Activated CD4-positive, alpha-beta T cell treated with anti-CD3 and anti-CD28 coated beads, Interleukin-2, amount 10 ng/mL, durations not matched to agents 7 days and 5 days (primary cell): ENCODE measurements at places on chromosomes 2 and 18. TPM values are rescaled to one million over a fixed set of nuclear protein-coding genes. Genes with fewer than 3 reads are reported as not detected.

The SPATA3 gene
- total RNA-seq, result not detected

The POLE4 gene
- total RNA-seq, result 35.5 TPM

DNA sequence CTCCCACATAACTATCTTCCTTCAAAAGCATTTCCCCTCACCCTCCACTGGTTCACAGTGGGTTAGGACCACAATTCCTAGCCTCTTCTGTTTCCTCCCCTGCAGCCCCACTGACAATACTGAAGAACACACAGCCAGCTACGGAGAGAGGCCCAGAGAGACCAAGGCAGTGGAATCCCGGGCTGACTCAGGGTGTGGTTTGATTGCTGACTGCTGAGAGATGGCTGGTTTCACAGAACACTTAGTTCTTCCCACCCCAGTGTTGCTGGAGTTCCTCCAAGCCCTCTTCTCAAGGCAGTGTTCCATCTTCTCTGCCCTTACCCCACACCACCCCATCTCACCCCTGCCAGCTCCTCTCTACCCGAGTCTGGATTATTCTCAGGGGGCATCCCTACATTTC, 43.3 kb upstream of the ZFP36L2 start:
- no peak overlapping the region for H3K27ac ChIP-seq
- H3K36me3 ChIP-seq, result peaks cover 6% of the 10 kb centered on the region
- H3K27me3 ChIP-seq, result no peaks in the 10 kb centered on the region
- H3K4me3 ChIP-seq, result no peak overlapping the region

- H3K27me3 ChIP-seq, result peaks cover 45% of the 10 kb centered on the region
- no peak overlapping the region for H3K27ac ChIP-seq
- no peaks in the 10 kb centered on the region for H3K36me3 ChIP-seq
- peaks cover 8% of the 10 kb centered on the region for H3K4me1 ChIP-seq
- DNase-seq, result no peak
- H3K4me3 ChIP-seq, result no peak overlapping the region
These were observed 36.6 kb downstream of the CYP1B1 start for GRCh38 chr2:38039121-38039910.

GRCh38 chr2:176151442-176152287, at the start of gene HOXD4:
HOXD4 (plus strand) TSS chr2:176151550; CDS start chr2:176151634, 84 bp downstream.
- no peak for DNase-seq
- peaks cover 94% of the 10 kb centered on the region for H3K27me3 ChIP-seq
- H3K27ac ChIP-seq, result no peak within 1 kb of the TSS
- no peak within 1 kb of the TSS for H3K4me3 ChIP-seq
